ENCODE measurements at places on chromosomes 7 and 10. TPM values are rescaled to one million over a fixed set of nuclear protein-coding genes. Genes with fewer than 3 reads are reported as not detected.

HTR5A gene
- total RNA-seq, result not detected

DNA sequence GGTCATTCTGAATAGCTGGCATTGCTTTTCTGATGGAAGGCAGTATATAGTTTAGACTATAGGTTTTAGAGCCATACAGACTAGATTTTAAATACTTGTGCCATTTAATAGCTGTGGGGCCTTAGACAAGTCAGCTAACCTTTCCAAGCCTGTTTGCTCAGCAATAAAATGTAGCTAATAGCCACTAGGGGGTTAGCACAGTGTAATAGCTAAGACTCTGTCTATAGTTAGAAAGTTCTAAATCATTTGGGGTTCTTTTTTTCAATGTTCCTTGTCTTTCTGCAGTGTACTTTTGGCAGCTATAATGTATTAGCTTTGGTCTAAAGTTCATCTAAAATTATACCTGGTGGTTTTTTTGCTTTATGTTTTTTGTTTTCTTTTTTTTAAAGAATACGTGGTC lies 7.5 kb upstream of the KIFBP start:
- no peaks in the 10 kb centered on the region for H3K27me3 ChIP-seq
- no peak overlapping the region for H3K27ac ChIP-seq
- no peak overlapping the region for H3K4me3 ChIP-seq
- no peak for DNase-seq
- peaks cover 12% of the 10 kb centered on the region for H3K4me1 ChIP-seq
- H3K36me3 ChIP-seq, result peaks cover 47% of the 10 kb centered on the region

DNA sequence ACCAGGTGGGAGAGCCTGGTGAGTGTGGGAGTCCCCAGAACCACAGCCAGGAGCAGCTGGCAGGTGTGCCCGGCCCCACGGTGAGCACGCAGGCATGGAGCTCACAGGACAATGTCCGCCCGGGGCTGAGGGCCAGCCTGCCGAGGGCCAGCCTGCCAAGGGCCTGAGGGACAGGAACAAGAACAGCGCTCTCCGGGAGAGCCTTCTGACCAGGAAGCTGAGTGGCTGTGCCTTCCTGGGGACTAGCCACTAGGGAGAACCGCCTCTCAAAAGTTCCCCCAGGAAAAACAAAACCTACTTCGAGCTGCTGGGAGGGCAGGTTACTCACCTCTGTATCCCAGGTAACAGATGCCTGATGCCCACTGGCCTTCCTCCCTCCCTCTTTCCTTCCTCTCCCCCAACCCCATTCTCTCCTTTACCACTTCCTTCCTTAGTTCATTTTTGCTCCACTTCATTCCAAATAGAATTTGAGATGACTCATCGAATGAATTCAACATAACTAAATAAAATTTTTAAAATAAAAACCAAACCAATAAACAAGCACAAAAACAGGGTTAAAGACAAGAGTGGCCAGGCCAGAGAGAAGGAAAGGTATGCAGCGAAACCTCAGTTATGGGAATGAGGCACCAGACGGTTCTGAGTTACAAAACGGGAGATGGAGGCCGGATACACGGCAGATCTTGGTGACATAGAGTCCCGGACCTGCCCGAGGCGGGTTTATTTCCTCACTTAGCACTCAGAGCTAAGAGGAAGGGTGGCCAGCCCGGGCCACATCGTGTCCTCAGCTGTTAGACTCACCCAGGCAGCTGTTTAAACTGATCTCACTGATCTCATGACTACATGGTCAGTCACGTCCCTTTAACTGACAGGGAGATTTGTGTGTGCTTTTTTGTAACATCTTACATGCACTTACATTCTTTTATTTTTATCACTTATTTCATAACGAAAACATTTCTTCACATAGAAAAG lies 128.5 kb downstream of the TNS3 start:
- H3K27ac ChIP-seq, result no peak overlapping the region
- no peak overlapping the region for H3K4me3 ChIP-seq
- H3K36me3 ChIP-seq, result no peaks in the 10 kb centered on the region
- no peak for DNase-seq

FAM24A gene
- total RNA-seq, result not detected

DNA sequence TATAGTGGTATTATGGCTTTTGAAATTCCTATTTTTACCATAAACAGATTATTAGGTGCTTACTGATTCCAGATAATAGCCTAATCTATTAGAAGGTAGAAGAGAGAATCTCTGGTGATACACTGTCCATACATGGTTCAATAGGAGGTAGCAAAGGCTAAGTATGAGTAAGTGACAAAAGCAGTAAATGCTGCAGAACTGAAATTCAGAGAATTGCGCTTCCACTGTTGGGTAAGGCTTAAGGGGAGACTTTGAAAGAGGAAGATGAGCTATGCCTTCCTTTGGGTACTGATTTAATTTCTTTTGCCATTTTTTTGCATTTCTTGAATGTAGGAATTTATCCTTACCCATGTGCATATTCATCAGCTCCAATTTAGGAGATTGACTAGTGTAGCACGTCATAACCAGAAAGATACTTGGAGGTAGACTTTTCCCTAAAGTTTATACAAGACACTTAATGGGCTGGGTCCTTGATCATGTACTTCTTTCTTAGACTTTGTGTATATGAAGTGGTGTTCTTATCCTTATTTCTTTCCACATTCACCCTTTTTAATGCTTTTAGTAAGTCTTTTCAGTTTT lies 15.3 kb downstream of the MKLN1 start:
- H3K27me3 ChIP-seq, result no peaks in the 10 kb centered on the region
- H3K27ac ChIP-seq, result no peak overlapping the region
- DNase-seq, result no peak
- H3K36me3 ChIP-seq, result peaks cover 34% of the 10 kb centered on the region
- H3K4me3 ChIP-seq, result no peak overlapping the region

GLI3 gene
- total RNA-seq, result 0.15 TPM

DNA sequence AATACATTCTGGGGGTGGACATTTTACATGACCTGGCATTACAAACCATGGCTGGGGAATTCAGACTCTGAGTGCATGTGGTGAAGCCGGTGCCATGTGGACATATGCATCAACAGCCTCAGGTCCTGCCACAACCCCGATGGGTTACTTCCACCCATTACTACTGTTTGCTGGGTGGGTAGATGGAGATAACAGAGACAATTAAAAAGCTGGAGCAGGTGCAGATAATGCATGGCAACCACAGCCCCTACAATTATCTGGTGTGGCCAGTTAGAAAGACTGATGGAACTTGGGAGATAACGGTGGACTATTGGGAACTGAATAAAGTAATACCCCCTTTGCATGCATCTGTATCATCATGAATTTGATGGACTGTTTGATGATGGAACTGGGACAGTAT lies 21.6 kb upstream of the ADAMTS14 start:
- H3K27ac ChIP-seq, result no peak overlapping the region
- H3K4me1 ChIP-seq, result peaks cover 2% of the 10 kb centered on the region
- no peak for DNase-seq

DNA sequence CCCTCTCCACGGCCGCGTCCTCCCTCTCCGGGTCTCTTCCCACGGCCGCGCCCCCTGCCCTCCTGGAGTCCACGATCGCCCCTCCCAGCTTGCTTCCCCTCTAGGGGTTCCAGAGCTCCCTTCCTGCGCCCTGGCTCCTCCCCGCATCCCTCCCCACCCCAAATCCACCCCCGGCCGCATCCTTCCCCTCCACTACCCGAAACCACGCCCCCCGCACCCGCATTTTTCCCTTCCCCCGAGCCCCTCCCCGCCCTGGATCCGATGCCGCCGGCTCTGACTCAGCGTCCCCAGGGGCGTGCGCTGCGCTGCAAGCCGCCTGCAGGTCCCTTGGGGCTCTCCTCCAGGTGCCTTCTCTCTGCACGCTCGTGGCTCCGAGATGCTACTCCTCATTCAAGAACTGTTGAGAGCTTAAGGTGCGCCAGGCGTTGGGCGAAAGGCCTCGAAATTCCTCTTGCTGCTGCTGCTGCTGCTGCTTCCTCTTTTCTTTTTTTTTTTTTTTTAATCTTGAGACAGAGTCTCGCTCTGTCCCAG lies 372 bp upstream of the TMEM130 start:
- H3K36me3 ChIP-seq, result no peaks in the 10 kb centered on the region
- peak; percentile 72 for DNase-seq
- H3K4me3 ChIP-seq, result peak overlapping the region; percentile 44
- H3K27me3 ChIP-seq, result peaks cover 32% of the 10 kb centered on the region
- H3K27ac ChIP-seq, result no peak overlapping the region

- no peaks in the 10 kb centered on the region for H3K27me3 ChIP-seq
- H3K27ac ChIP-seq, result peak overlapping the region; percentile 95
- peaks cover 79% of the 10 kb centered on the region for H3K4me1 ChIP-seq
Observed at GRCh38 chr7:44983742-44984477, 5.1 kb upstream of the MYO1G start.

Data from activated CD8-positive, alpha-beta memory T cell treated with anti-CD3 and anti-CD28 coated beads, Interleukin-2, amount 10 ng/mL, durations not matched to agents 7 days and 5 days (primary cell).